ENCODE measurements at places on chromosomes 7 and 10.

- no peak for DNase-seq
Observed at GRCh38 chr7:16067711-16068110, 353.6 kb downstream of the CRPPA start.

DNA sequence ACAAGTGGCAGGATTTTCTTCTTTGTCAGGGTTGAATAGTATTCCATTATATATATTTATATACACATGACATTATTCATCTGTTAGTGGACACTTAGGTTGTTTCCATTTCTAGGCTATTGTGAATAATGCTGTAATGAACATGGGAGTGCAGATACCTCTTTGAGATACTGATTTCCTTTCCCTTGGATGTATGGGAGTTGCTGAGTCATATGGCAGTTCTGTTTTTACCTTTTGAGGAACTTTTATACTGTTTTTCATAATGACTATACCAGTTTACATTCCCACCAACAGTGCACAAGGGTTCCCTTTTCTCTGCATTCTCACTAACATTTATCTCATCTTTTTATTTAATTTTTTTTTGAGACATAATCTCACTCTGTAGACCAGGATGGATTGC is 1.8 kb upstream of the CLCN1 start:
- DNase-seq, result no peak

GRCh38 chr7:93948873-93949272 is 27.3 kb downstream of the GNG11 start:
- DNase-seq, result no peak

DNA sequence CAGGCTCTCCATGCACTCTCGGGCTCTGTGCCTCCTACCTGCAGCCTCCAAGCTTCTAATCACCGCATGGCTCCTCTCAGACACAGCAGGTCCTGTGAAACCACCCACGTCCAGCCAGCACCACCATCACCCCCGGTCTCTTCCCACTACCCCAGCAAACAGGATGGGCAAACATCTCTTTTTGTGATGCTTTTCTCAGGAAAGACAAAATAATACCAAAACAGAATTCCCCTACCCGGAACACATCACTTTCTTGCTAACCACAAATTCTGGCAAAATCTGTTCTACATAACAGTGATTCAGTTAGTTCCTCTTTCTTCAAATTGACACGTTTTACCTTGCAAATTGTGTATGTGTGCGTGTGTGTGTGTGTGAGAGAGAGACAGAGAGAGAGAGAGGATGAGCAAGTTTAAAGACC is 6.5 kb downstream of the SNX8 start:
- no peak for DNase-seq

GRCh38 chr7:35714407-35714806 is 19.5 kb upstream of the HERPUD2 start:
- no peak for DNase-seq

DNA sequence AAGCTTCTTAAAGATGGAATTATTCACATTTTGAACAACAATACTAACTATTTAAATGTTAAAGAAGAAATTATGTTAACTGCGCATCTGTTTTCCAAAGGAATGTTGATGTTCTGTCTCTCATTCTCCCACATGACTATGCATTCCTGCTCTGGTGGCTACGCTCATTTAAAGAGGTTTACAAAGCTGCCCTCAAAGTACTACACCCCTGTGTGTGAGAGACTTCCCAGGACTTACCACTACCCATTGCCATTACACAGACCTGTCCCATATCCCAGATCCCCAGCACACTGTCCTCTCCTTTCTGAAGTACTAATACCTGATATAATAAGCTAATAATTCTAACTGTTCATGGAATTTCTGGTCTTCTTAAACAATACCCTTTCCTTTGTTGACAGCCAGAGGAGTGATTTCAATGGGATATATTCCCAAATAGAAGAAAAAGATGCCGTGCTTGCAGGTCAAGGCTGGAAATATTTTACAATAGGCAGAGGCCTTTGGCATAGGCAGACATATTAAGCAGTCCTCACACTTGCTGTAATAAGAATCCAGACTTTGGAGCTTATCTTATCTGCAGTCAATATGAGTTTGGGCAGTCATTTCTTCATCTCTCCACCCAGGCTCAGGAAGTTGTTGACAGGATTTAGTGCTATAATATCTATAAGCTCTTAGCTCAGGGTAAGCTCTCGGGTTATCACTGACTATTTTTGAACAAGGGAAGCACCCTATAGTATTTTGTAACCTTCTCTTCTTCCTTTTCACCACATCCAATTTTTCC is 12.2 kb downstream of the LIPF start:
- no peak for DNase-seq

GRCh38 chr10:24469993-24470392 is 253.7 kb downstream of the ARHGAP21 start:
- DNase-seq, result peak; percentile 93

DNA sequence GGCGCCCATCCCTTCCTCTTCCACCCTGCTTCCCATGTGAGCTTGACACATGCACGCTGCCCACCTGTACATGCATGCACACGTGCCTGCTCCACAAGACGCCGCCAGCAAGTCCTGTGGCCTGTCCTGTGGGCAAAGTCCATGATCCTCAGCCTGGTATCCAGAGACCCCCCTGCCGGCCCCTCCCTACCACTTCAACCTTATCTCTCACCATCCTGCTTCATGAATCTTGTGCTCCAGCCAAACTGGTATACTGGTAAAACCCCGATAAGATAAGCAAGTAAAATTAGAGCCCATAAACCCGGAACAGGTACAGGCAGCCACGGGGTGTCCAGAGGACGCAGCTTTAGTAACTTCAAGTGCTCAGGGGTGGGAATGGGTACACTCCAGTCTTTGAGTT is 11.8 kb upstream of the TBXAS1 start:
- no peak for DNase-seq

GRCh38 chr10:125064681-125065492 is 95.5 kb downstream of the CTBP2 start:
- DNase-seq, result peak; percentile 98

DNA sequence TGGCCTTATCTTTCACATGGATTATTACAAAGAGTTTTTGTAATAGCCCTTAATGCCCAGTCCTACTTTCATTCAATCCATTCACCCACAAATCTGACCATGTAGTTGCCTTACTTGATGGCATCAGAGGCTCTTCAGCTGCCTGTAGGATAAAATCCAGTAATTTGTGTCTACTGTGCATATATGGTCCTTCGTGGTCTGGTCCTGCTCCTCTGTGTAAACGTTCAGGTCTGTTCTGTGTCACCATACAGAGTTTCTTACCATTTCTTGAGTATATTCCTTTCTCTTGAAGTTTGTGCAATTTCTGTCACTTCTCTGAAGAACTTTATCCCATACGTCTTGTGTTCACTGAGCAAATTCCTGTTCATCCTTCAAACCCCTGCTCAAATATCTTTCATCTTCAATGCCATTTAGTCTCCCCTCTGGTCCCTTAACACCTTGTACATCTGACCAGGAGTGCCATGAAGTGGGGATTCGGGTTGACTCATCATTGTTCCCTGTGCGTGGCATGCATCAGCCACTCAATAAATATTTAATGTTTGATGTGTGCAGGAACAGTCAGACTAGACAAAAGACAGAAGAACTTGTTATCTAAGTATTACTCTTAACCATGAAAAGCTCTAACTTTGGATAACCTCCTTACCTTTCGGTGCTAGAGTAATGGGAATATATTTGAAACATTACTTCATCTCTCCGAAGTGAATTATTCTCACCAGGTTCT is 98.6 kb upstream of the RPA3 start:
- no peak for DNase-seq

- DNase-seq, result peak; percentile 92
Observed at GRCh38 chr7:107594961-107595737, 15.1 kb downstream of the BCAP29 start.

DNA sequence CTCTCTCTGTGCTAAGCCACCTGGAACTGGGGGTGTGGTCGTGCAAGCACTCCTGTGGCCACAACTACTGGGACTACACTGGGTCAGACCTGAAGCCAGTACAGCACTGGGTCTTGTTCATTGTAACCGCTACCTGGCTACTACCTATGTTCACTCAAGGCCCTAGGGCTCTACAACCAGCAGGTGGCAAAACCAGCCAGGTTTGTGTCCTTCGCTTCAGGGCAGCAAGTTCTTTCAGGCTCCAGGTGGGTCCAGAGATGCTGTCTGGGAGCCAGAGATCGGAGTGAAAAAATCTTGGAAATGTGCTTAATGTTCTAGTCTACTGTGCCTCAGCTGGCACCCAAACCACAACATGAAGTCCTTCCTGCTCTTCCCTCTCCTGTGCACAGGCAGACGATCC is 171.6 kb upstream of the SORCS1 start:
- DNase-seq, result no peak

DNA sequence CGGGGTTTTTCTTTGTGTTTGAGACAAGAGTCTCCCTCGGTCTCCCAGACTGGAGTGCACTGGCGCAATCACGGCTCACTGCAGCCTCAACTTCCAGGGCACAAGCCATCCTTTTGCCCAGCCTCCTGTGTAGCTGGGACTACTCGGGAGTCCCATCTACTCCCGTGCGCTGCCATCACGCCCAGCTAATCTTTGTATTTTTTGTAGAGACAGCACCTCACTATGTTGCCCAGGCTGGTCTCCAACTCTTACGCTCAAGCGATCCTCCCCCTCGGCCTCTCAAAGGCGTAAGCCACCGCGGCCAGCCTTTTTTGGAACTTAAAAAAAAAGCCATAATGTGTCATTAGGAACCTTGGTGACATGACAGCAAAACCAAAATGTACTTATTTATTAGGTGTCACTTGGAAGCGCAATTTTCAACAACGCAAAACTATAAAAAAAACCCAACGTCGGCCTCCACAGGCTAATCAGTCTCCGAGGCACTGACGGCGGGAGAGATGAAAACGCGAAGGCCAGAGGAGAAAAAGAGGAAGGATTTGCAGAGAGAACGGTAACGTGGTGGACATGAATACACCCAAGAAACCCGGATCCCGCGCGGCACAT is 911 bp upstream of the HNRNPH3 start:
- peak; percentile 41 for DNase-seq

GRCh38 chr10:71715860-71716259 is 3.7 kb downstream of the C10orf105 start:
- DNase-seq, result no peak

DNA sequence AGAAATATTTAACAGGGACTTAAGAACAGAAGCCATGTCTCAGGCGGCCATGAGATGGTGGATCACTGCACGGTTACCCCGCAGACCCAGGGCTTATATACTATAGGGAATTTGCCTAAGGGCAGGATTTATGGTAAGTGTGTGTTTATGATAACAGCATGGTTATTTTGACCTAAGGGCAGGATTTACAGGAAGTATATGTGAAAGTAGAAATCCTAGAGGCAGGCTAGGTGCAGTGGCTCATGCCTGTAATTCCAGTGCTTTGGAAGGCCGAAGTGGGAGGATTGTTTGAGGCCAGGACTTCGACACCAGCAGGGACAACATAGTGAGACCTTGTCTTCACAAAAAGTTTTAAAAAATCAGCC is 43.0 kb upstream of the ZNF438 start:
- no peak for DNase-seq

GRCh38 chr10:17657103-17657500 is 13.2 kb downstream of the STAM start:
- DNase-seq, result no peak

- peak; percentile 78 for DNase-seq
Observed at GRCh38 chr7:40232242-40232893, 97.6 kb downstream of the SUGCT start.

DNA sequence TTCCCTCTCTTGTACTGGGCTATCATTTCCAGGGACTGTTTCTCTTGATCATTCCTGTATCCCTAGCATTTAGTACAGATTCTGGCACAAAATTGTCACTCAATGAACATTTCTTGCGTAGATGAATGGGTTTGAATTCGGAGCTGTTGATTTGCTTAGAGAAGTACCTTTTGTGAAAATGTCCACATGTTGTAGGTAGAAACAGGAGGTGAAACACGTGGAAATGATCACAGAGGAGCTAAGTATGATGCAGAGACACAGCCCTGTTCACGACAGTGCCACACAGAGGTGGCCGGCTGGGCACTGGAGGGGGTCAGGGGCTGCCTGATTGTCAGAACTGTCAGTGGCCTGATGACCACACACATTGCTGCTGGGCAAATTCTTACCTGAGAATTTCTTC is 196.1 kb upstream of the PRKCQ start:
- DNase-seq, result no peak

DNA sequence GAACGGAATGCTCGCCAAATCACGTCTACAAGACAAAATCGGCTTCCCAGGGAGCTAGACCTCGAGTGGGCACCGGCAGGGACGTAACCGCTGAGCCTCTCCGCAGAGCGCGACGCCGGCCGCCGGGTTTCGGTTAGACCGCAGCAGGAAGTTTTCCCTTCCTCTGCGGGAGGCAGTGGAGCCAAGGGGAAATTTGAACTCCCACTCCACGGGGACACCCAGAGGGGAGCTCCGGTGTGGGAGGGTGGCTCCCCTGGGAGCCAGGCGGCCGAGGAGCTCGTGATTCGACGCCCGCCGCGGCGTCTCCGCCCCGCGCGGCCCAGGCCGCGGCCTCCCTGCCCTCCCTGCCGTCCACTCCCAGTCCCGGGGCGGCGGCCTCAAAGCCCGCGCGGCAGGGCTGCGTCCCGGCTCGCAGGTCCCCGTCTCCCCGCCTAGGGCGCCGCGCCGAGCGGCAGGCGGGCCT is 426 bp downstream of the SYPL1 start:
- no peak for DNase-seq

- DNase-seq, result peak; percentile 67
Observed at GRCh38 chr10:65620404-65621048, 1305.3 kb upstream of the LRRTM3 start.

DNA sequence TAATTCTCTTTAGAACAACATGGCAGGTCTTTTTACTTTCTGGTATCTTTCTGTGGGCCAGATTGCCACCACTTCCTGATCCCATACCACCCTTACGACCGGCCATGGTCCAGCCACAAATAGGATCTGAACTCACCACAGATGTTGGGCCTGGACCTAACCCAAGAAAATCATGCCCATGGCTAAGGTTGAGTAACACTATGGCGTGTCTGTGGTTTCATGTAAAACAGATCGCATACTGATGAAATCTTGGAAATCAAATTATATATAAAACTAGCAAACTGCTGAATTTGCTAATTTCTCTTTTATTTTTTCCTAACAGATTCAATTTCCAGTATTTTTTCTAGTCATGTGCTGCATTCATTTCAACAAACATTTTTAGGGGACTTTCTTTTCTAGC is 77.2 kb downstream of the CH25H start:
- peak; percentile 33 for DNase-seq

- DNase-seq, result no peak
Observed at GRCh38 chr10:104416851-104417250, 63.2 kb downstream of the CFAP58 start.

DNA sequence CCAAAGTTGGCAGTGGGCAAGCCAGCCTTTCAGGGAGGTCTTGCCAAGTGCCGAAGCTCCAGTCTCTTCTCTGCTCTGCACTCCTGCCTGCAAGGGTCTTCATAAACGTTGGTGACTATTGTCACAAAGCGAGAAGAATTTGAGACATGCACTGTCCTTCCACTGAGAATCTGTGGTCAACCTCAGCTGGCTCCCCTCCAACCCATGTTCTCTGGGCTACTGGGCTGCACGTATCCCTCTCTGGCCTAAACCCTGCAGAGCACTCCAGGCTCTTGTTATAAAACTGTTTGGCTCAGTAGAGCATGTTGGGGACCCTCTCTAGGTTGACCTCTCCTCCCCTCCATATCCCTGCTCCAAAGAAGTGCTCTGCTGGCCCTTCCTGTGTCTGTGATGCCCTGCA is 260.4 kb upstream of the NFE2L3 start:
- no peak for DNase-seq
